ENCODE measurements at places on chromosomes 11 and 22.
A peak's percentile ranks its signal among the peaks of the same experiment; 100 is the strongest.

- no peak for DNase-seq
Measured at GRCh38 chr11:90845126-90845525, 622.3 kb upstream of the CHORDC1 start.

DNA sequence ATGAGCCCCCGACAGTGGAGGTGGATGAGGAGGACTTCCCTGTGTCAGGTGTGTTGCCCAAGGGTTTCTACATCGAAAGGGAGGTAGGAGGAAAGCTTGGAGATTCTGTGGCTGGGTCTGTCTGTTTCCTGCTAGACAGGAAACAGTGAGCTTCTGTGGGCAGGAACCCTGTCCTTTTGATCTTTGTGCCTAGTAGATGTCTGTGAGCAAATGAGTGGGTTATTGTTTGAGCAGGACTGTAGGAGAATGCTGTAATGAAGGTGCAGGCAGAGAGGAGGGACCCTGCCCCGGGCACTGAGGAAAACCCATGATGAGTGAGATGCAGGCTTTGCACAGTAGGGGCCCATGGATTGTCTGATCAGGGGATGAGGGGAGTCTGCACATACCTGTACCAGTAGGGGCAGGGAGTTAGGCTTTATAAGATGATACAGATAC lies 14.0 kb downstream of the USP35 start:
- DNase-seq, result peak; percentile 57

GRCh38 chr22:20257212-20258020 lies 10.7 kb downstream of the RTN4R start:
- DNase-seq, result no peak

- no peak for DNase-seq
Measured at GRCh38 chr11:72228844-72229231, 4.3 kb downstream of the INPPL1 start.

DNA sequence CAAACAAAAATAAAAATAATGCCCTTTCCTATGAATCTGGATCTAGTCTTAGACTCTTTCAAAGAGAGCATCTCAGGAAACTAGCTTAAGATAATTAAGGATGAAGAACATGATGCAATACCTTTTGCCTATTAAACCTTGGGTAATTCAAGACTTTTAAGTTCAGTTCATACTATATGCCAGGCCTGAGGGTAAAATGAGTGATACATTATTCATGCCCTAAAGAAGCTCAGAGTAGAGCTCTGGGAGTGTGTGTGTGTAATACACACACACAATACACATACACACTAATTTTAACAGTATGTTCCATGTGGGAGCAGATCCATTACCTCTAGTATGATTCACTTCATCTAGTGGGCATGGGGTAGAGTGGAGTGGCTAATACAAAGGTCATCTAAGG lies 651.4 kb upstream of the CHORDC1 start:
- DNase-seq, result no peak

- no peak for DNase-seq
Measured at GRCh38 chr22:42376711-42377554, 55.3 kb downstream of the NFAM1 start.

GRCh38 chr11:100748153-100748552 lies 61.1 kb downstream of the ARHGAP42 start:
- DNase-seq, result no peak

- peak; percentile 74 for DNase-seq
Measured at GRCh38 chr11:57460022-57460757, at the start of gene RTN4RL2. Gene RTN4RL2, plus strand, starts transcription at chr11:57460528. Its CDS starts 338 bp downstream, at chr11:57460866.

DNA sequence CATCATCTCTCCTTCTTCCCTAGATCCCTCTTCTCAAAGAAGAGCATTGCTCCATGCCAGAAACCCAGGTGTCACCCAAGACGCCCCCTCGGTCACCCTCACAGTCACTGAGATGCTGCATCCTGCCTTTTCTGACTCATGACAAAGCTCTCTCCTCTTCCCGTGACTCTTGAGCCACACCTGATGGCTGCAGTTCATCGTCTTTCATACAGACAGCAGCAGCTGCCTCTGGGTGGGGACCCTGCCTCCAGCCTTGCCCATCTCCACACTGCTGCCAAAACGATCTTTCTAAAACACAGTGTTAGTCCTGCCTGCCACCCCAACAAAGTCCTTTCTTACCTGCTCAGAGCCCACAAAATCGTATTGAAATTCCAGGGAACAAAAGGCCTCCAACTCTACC lies 44.8 kb downstream of the BUD13 start:
- DNase-seq, result no peak

DNA sequence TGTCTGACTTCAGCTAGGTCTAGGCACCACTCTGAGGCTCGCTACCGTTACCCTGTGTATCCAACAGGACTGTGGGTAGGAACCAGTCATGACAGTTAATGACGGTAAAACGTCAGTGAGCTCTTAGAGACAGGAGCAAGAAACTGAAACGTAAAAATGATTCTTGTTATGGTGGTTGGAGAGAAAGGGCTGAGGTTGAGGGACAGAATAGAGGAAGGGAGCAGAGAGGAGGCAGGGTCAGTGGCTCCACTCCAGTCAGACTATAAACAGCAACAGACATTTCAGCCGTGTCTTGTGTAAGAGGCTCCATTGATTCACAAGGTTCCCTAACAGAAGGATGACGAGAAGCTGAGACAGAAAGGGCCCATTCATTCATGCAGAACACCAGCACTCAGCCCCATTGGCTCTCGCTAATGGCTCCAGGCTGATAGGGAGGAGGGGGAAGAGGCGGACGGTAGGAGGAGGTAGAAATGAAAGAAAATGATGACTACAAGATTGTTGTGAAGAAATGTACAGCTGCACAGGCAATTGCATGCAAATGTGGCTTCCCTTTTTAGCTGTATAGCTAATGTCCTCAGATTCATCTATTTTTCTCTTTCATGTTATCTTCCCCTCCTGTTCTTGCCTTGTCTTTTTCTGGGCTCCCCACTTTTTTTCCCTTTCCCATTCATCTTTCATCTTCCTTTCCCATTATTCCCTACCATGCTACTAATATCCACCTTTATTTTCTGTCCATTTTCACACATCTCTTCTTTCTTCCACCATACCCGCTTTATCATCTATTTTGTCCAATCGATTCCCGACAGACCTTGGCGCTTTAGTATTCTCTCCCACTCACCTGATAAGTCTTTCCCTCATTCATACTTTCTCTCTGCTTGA lies 34.3 kb downstream of the ETS1 start:
- DNase-seq, result peak; percentile 70

- DNase-seq, result no peak
Measured at GRCh38 chr22:50625131-50625567, 2.8 kb downstream of the ARSA start.

GRCh38 chr11:17475666-17476316 lies 854 bp downstream of the ABCC8 start:
- DNase-seq, result no peak

DNA sequence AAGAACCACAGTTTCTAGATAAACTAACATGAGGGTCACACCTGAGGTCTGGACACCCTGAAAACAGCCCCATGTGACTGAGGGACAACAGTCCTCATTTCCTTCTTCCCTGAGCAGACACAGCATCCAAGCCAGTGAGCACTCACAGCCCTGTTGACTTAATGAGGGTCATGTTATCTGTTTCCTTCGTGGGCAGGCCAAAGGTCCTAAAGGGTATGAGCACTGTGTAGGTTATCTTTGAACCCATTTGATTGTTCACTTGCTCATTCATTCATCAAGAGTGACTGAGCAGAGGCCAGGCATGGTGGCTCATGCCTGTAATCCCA lies 170.7 kb upstream of the B3GAT1 start:
- DNase-seq, result peak; percentile 41

GRCh38 chr11:24408202-24408601 lies 88.7 kb upstream of the LUZP2 start:
- no peak for DNase-seq

- no peak for DNase-seq
Measured at GRCh38 chr11:82930734-82931133, 29.2 kb downstream of the DDIAS start.

GRCh38 chr22:39300186-39300830 lies 19.1 kb downstream of the RPL3 start:
- DNase-seq, result no peak

- no peak for DNase-seq
Measured at GRCh38 chr11:68966894-68967780, 13.6 kb downstream of the MRGPRD start.

DNA sequence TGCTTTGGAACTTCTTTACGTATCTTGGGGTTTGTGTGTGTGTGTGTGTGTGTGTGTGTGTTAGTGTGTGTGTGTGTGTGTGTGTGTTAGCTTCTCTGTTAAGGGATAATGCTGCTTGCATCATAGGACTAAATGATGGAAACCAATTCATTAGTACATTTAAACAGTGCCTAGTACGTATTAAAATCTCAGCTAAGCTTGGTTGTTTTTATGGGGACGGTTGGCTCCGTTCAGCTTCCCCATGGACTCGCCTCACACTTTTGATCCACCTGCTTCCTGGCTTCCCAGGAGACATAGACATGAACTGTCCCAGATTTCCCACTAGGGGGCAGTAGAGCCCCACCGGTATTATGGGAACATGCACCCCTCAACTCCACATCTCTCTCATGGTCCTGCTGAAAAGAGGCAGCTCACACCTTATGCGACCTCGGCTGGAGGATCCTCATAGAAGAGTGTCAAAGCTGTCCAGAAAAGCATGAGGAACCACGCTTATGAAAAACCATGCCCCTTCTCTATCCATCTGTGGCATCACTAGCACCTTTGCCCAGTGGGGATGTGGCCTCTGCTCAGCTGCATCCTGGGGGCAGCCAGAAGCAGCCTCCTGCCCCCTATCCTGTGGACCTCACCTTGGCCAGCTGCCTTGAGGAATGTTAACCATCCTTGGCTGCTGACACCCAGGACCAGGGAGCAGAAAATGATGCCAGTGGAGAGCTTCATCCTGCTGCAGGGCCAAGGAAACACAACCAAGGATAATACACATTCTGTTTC lies 9.7 kb upstream of the SAAL1 start:
- DNase-seq, result peak; percentile 80

- DNase-seq, result no peak
Measured at GRCh38 chr22:43886231-43886630, 5.6 kb downstream of the PNPLA5 start.

DNA sequence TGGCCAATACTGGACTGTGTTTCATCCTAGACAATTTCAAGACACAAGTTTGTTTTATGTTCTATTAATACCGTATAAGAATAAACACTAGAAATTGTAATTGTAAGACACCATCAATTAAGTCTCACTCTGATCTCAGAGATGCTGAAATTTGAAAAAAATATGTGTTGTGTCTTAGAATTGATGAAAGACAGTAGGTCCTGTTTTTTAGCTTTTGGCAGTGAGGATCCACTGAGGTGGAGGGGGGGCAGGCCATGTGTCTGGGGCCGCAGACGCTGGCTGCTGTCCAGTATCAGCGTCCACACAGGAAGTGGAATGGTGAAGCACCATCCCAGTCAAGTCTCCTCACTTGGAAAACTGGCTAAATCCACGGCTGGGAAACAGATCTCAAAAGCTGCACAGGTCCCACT lies 22.5 kb upstream of the ALG8 start:
- DNase-seq, result no peak

Data from stimulated activated effector memory CD8-positive, alpha-beta T cell treated with anti-CD3 and anti-CD28 coated beads, Interleukin-12 subunit alpha, Interleukin-12 subunit beta, amount 100 ng/mL, for 72 hours (primary cell).